ENCODE measurements at places on chromosomes 1 and 21.
A peak's percentile ranks its signal among the peaks of the same experiment; 100 is the strongest.

DNA sequence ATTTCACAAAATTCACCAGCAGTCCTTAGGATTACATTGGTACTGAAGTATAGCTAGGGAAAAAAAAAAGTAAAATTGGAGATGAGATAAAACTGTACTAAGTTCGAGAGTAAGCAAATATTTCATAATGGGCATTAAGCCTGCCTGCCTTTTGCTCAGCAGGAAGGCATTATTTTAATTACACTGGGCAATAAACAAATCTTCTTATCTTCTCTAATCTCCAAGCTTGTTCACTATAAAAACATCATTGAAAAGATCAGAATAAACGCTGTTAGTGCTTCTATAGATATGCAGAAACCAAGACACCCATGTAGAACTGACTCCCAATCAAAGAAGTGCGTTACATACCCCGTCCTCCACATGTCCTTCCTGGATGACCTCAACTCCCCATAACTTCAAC lies 174.2 kb upstream of the CHODL start:
- no peak for DNase-seq

DNA sequence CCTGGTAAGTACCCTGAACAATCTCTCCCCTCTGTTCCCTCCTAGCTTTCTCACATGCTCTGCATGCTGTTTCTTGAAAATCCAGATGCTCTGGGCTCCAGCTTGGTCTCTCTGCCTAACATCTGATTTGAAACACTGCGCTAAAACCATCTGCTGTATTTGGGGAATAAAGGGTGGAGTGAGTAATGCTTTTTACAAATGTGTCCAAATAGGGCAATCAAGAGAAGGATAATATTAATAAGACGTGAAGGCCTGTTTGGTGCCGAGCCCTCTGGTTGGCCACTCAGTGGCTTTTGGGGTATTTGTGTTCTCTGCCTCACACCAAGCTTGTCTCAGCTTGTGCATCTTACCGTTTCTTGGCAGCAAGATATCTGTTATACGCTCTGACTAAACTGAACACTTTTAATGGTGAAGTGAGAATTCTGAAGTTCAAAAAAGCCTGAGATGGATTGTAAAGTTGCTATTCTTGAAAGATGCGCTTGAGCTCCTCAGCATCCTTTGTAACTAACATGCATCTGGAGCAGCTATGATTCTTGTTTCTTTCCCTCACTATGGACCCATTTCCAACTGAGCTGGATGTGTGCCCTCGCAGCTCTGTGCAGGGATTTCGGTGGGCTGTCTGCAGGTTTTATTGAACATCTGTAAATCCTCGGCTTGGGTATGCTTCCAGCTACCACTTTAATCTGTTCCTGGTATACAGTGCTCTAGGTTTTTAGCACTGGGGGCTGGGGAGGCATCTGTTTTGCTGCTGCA lies 269.4 kb downstream of the RWDD3 start:
- DNase-seq, result no peak

- peak; percentile 97 for DNase-seq
These were observed 41.3 kb upstream of the TACSTD2 start for GRCh38 chr1:58618303-58618702.

DNA sequence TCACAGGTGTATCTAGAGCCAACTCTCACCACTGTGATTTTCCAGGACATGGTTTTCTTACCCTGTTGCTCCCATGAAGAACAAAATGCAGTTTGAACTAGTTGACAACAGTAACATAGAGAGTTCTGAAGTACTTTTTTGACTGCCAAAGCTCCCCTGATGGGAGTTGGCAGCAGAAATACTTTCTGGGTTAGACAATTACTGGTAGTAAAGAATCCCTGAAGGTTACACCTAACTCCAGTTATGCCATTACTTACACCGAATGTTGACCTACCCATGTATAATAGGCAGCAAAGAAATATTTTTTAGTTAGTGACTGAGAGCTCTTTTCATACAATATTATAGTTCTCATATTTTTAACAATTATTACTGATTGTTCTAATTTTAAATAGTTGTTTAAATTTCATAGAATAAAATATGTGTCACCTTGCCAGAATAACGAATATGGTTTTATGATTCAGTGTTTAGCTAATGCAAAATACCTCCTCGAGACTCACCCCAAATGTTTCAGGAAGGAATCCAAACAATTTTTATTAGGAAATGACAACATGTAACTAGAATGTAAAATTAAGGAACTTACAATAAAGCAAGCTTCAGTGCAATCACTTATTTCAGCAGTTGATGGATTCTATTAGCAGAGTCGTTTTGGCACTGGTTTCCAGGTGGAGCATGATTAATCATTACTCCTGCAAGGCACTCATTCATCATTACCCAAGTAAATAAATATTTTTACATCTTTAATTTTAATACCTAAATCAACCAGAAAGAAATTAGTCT lies 237.6 kb downstream of the MRPL39 start:
- DNase-seq, result no peak

DNA sequence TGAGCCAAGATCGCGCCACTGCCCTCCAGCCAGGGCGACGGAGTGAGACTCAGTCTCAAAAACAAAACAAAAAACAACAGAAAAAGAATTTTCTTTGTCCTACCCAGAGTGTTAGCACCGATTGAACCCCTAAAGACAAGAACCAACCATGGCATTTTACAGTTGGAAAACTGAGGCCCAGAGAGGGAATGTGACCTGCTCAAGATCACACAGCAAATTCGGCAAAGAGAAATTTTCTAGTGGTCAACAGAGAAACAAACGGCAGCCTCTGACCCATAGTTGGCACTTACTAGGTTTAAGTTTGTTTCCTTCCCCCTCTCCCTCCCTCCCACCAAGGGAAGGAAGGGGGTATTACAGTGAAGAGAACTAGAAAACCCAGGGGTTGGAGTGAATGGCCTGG lies 20.5 kb upstream of the ACTL8 start:
- DNase-seq, result no peak

DNA sequence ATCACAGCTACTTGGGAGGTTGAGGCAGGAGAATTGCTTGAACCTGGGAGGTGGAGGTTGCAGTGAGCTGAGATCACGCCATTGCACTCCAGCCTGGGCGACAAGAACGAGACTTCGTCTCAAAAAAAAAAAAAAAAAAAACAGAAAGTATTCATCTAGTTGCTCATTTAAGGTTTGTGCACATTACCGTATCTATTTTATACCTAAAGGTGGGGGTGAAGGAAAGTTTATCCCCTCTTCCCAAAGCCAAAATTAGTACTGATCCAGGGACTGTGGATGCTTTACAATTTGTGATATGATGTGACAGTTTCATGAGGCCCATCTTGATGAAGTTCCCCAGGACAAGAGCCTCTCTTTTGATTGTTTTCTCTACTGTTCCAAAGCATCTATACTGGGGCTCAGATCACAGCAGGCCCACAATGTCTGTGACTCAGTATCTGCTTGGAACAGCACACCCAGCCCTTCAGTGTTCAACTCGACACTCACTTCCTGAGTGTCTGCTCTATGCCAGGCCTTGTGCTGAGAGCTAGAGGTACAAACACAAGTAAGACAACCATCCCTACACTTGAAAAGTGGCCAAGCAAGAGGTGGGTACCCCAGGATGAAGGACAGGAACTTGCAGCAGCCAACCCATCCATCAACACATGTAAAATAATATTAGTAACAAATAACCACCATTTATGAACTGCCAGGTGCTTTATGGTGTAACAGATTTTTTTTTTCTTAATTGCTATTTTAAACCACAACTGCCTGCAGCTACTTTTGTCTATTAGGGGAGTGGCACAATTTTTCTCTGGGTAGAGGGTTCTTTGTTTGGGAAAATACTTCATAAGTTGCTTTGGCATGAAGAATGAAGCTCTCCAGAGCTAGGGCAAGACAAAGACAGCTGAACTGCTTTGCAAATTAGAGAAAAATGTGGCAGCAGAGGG lies 29.0 kb upstream of the KHDRBS1 start:
- peak; percentile 15 for DNase-seq

DNA sequence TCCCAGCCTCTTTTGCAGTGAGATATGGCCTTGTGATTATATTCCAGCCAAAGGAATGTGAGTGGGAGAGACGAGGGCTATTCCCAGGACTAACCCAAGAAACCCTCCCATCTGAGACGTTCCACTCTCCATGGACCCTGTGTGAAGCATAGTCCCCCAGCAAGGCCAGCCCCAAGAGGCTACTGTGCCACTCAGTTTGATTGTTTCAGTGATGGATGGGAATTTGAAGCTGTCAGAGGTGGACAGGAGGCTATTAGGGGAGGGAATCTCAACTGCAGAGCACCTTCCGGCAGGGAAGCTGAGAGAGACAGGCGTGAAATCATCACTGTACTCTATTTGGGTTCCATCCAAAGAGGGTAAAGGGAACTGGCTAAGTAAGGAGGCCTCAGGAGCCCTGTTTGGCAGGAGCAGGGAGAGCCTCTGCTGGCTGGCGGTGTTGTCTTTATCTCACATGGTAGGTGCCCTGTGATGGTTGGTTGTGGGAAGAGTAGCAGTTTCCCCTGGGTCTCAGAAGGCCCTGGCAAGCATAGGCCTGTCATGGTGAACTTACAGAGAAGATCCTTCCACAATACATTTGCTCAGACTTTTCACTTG lies 3.4 kb upstream of the TEX35 start:
- DNase-seq, result no peak

DNA sequence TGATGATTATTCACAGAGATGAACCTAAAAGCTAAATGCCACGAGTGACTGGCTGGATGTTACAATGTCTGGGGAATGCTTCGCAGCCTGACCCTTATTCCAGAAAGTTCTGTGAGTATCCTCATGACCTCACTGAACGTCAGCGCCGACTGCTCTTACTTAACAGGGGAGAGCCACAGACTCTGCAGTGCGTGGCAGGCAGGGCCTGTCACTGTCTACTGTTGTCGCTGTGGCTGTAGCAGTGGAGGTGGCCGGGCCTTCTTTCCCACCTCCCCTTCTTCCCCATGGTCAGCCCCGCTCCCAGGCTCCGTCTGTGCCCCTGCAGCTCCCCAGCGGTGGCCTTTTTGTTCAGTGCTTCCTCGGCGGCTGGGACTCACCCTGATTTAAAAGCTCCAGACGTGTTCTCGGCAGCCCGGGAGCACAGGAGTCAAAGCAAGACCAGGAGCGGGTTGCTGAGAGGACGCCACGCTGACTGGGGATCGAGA lies 52.2 kb upstream of the TARBP1 start:
- DNase-seq, result no peak

DNA sequence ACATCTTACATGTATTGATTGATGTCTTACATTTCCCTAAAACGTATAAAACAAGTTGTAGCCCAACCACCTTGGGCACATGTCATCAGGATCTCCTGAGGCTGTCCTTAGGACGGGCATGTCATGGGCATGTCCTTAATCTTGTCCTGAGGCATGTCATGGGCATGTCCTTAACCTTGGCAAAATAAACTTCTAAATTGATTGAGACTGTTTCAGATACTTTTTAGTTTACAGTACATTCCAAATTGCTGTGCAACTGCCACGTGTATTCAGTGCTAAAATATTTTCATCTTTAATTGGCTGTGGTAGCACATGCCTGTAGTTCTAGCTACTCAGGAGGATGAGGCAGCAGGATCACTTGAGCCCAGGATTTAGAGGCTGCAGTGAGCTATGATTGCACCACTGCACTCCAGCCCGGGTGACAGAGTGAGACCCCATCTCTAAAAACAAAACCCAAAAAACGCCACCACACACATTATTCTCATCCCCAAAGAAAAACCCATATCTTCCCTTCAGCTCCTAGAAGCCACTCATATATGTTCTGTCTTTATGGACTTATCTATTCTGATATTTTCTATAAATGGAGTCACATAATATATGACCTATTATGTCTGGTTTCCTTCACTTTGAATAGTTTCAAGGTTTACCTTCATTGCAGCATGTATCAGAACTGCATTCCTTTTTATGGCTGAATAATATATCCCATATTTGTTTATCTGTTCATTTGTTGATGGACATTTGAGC lies 96.0 kb upstream of the BTG3 start:
- DNase-seq, result no peak

GRCh38 chr1:51237351-51238033 lies 1.4 kb downstream of the RNF11 start:
- no peak for DNase-seq

DNA sequence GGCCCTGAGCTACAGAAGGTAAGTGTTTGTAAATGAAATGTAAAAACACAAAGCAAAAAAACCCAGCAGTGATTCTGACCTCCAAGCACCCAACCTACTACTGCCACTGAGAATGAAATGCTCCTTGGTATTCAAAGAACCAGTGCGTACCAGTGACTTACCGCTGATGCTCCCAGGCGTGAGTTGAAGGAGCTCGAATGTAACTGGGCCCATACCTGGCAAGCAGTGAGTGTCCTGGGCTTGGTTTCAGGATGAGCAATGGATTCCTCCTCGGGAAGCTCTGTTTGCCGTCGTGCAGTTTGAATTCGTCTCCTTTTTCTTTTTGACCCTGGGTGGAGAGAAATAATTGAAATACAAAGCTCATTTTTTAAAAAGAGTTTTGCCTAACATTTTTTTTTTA lies 121.9 kb downstream of the ATG4C start:
- no peak for DNase-seq

DNA sequence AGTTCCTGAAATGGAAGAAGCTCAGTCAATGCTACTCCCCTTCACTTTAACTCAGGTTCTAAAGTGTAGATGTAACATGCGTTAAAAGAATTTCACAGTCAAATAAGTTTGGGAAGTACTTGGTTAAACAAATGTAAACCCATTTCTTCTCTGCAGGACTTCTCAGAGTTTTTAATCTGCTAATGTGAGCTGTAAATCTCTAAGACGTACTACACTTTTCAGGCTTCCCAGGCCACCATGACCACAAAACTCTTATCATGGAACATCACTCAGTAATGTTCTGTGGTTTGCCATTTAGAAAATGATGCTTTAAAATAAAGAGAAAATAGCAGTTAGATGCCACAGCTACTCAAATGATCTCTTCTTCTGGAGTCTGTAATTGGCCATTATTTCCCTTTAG lies 104.3 kb downstream of the HHIPL2 start:
- no peak for DNase-seq

GRCh38 chr1:194045416-194045815 lies 859.0 kb upstream of the B3GALT2 start:
- no peak for DNase-seq

DNA sequence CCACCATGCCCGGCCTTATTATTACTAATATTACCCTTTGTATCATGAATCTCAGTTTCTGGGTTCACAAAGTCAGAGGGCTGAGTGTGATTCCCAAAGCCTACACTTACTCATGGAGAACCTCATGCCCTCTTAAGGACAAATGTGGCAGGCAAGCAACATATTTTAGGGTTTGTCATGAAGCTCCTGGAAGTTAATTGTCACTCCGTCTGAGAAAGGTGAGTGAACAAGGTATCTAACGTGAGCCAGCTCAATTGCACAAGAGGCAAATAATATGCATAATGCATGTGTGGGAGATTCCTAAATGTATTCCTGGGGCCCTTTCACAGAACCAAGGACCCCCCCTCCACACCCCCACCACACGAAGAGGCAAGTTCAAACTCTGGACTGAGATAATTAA lies 10.1 kb upstream of the TIAM1 start:
- DNase-seq, result no peak

GRCh38 chr1:24905979-24906720 lies 23.9 kb downstream of the RUNX3 start:
- no peak for DNase-seq

DNA sequence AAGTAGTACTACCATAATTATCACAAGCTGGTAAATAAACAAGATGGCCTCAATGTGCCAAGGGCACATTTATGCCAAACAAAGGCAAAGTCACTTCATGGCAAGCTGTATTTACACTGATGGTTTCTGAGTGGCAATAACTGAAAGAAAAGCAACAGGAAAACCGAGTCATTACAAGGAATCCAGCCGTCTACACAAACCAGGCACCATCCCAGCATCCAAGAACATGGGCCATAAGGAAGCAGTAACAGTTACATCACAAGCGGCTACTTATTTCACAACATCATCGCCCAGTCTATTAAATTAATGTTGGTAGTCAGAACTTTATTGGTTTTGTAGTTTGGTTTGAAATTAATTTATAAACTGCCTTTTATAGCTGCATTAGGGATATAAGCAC lies 214.2 kb downstream of the RERE start:
- no peak for DNase-seq
